Activated T-helper 2 cell treated with anti-CD3 and anti-CD28 coated beads, Interferon-gamma antibody, Interleukin-2, Interleukin-4, amounts not matched to agents 10 μg/mL and 5 μg/mL and 100 μg/mL, durations not matched to agents 14 hours and 24 hours and 36 hours (primary cell): ENCODE measurements at places on chromosomes 12 and 14. TPM values are rescaled to one million over a fixed set of nuclear protein-coding genes. Genes with fewer than 3 reads are reported as not detected.

- no peak for DNase-seq
- H3K4me3 ChIP-seq = no peak overlapping the region
- H3K4me1 ChIP-seq = no peaks in the 10 kb centered on the region
- H3K36me3 ChIP-seq = no peaks in the 10 kb centered on the region
These were observed 92.3 kb upstream of the SCAF11 start for GRCh38 chr12:46082490-46083200.

Gene HOXC13
- total RNA-seq = not detected in 2 replicates

Gene BDKRB1
- not detected in 2 replicates for total RNA-seq

DNA sequence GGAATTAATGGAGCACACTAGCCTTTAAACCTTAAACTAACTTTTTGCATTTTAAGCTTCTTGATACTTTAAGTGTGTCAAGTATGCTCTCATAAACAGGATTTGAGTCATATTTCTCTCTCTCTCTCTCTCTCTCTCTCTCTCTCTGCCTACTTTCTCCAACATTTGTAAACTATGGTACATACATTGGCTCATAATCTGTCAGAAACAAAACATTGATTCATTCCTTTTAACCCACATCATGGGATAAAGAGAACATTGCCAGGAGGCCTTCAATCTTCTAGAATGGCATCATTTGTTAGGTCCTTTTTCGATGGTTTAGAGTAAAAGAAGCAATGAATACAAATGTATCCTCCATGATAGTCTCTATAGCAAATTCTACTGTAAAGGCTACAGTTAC, 81.6 kb upstream of the RERGL start:
- DNase-seq = no peak
- H3K27me3 ChIP-seq = no peaks in the 10 kb centered on the region
- H3K4me1 ChIP-seq = no peaks in the 10 kb centered on the region

- no peak for DNase-seq
- H3K4me3 ChIP-seq = no peak overlapping the region
- H3K27me3 ChIP-seq = peaks cover 3% of the 10 kb centered on the region
- H3K27ac ChIP-seq = no peak overlapping the region
These were observed 12.1 kb downstream of the NFATC4 start for GRCh38 chr14:24379907-24380730.

- H3K4me1 ChIP-seq = no peaks in the 10 kb centered on the region
- H3K27ac ChIP-seq = no peak overlapping the region
- no peaks in the 10 kb centered on the region for H3K27me3 ChIP-seq
- no peak overlapping the region for H3K4me3 ChIP-seq
These were observed 160.6 kb upstream of the SYT1 start for GRCh38 chr12:78703820-78704525.

GRCh38 chr14:37585101-37585511, 9.9 kb downstream of the FOXA1 start:
- no peaks in the 10 kb centered on the region for H3K4me1 ChIP-seq
- no peak overlapping the region for H3K27ac ChIP-seq
- no peak overlapping the region for H3K4me3 ChIP-seq
- DNase-seq = no peak
- peaks cover 50% of the 10 kb centered on the region for H3K27me3 ChIP-seq

Gene RNFT2
- total RNA-seq = 11.0 and 14.4 TPM in 2 replicates
